ENCODE measurements at places on chromosomes 13 and 19. TPM values are rescaled to one million over a fixed set of nuclear protein-coding genes. Genes with fewer than 3 reads are reported as not detected.
A peak's percentile ranks its signal among the peaks of the same experiment; 100 is the strongest.

- no peaks in the 10 kb centered on the region for H3K27me3 ChIP-seq
- H3K4me1 ChIP-seq = peaks cover 22% of the 10 kb centered on the region
These were observed 10.2 kb downstream of the ANGPTL4 start for GRCh38 chr19:8373867-8374813.

DNA sequence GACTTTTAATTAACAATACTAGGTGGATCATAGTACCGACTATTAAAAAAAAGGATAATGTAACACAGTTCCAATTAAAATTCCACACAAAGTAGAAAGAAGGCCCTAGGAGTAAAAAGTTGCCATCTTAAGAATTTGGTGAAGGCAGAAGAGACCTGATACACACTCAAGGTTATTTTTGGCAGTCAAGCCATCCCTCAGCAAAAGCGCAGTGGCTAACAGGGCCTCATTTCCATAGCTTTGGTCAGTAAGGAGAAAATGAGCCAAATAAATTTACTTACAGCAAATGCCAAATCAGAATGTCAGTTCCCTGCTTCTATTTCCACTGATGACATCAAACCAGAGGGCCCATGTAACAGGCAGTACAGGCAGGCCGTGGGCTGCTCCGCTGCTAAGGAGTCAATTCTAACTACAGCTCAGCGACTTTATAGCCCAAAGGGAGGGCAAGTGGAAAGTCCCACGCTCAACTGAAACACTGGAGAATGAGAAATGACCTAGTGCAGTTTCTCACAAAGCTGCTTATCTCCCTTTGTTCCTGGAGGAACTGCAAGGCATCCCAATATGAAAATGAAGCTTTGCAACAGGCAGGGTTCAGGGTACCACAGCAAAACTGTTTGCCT lies 6.3 kb downstream of the ARGLU1 start:
- H3K4me3 ChIP-seq = peak overlapping the region; percentile 12
- H3K4me1 ChIP-seq = peaks cover 92% of the 10 kb centered on the region
- peak overlapping the region; percentile 48 for H3K27ac ChIP-seq
- no peaks in the 10 kb centered on the region for H3K27me3 ChIP-seq
- H3K36me3 ChIP-seq = peaks cover 25% of the 10 kb centered on the region

- H3K27me3 ChIP-seq = no peaks in the 10 kb centered on the region
- H3K4me3 ChIP-seq = peak overlapping the region; percentile 72
- no peaks in the 10 kb centered on the region for H3K36me3 ChIP-seq
These were observed 539 bp downstream of the ZNF554 start for GRCh38 chr19:2820112-2820702.

GRCh38 chr19:14916848-14917247 lies 24.4 kb upstream of the OR7C2 start:
- H3K4me3 ChIP-seq = no peak overlapping the region
- no peak overlapping the region for H3K27ac ChIP-seq
- no peak for DNase-seq
- peaks cover 22% of the 10 kb centered on the region for H3K27me3 ChIP-seq
- H3K36me3 ChIP-seq = no peaks in the 10 kb centered on the region
- H3K4me1 ChIP-seq = no peaks in the 10 kb centered on the region

GRCh38 chr13:97387485-97387839 lies 46.5 kb upstream of the RAP2A start:
- H3K27me3 ChIP-seq = no peaks in the 10 kb centered on the region
- peaks cover 13% of the 10 kb centered on the region for H3K4me1 ChIP-seq
- peak overlapping the region; percentile 32 for H3K27ac ChIP-seq

DNA sequence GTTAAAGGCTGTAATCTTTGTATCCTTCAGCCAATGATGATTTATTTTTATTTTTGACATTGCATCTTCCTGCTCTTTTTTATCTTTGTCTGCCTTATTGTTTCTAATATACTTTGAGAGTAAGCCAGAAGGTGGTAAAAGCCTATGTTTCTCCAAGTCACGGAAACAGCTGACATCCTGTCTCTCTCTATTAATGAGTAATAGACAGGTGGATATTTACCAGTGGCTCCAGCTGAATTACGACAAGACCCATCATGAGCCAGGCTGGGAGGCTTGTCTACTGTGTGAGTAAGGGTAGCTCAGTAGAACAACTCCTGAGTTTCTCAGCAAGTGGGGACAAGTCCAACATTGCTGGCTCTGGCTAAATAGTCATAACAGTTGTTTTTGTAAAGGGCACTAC lies 166.6 kb downstream of the NDFIP2 start:
- no peak overlapping the region for H3K27ac ChIP-seq
- H3K36me3 ChIP-seq = no peaks in the 10 kb centered on the region
- no peaks in the 10 kb centered on the region for H3K27me3 ChIP-seq
- H3K4me3 ChIP-seq = no peak overlapping the region

DNA sequence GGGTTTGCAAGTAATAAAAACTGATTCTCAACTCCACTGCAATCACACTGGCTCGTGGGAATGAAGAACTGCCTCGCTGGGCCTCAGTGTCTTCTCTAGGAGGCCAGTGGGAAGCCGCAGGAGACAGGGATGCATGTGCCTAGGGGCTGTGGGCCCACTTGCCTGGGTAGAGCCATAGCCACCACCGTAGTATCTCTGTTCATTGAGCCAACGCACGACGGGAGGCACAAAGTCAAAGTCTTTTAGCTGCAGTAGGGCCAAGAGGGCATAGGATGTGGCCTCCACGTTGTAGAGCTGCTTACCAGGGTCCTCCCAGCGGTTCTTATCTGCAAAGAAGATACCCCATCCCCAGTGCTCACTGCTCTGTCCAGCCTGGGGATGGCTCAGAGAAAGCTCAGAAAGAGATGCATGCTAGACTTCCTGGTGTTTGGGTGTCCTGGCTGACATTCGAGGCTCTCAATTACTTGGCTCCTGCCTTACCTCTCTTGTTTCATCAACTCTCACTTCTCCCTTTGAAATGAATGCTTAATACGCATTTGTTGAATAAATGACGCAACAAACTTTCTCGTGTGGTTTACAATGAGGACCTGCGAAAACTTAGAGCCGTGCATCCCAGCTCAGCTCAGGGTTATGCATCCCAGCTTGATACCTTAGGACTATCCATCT lies 16.1 kb upstream of the TNFSF14 start:
- no peaks in the 10 kb centered on the region for H3K36me3 ChIP-seq
- no peak for DNase-seq
- H3K4me3 ChIP-seq = no peak overlapping the region
- H3K4me1 ChIP-seq = no peaks in the 10 kb centered on the region
- no peak overlapping the region for H3K27ac ChIP-seq

DNA sequence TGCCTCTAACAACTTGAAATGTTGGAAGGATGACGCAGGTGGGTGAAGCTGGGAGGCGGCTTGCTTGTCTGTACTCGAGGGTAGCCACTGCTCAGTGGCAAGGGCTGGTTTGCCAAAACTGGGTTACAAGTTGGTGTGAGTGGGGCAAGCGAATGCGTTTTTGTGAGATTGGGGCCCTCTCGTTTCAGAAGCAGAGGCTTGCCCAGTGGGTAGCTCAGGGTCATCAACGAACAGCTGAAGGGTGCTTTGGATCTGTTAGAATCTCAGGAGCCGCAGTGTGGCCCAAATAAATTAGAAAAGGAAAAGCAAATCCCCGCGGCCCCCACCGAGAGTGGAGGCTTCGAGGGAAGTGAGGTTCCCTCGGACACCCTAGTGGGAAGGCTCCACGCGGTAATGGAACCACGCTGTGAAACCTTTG lies 7.3 kb downstream of the ATP4B start:
- no peaks in the 10 kb centered on the region for H3K27me3 ChIP-seq
- H3K36me3 ChIP-seq = no peaks in the 10 kb centered on the region

DNA sequence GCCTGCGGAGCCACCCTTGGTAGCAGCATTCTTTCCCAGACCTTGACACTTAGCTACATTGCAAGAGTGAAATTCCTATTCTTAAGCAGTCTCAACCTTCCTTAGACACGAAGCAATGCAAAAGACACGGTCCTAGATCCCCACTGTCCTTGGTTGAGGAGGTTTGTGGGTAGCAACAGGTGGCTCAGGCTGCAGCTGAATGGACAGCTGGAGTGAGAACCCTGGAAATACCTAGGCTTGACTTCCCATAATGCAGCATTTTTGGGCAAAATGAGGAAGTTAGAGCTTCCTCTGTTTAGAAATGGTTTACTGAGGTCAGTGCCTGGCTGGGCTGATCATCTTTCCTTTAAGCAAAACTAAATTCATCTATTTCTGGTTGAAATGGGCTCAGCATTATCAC lies 296.6 kb downstream of the RFC3 start:
- no peaks in the 10 kb centered on the region for H3K36me3 ChIP-seq
- DNase-seq = no peak
- no peaks in the 10 kb centered on the region for H3K27me3 ChIP-seq

Gene FBXO27
- total RNA-seq = 11.4 TPM

Gene APOC1
- 13.5 TPM for total RNA-seq

Gene FEM1A
- total RNA-seq = 48.6 TPM

Gene IL4I1
- total RNA-seq = 0.83 TPM
